Stimulated activated CD4-positive, alpha-beta T cell treated with anti-CD3 and anti-CD28 coated beads, TNF-alpha, amount 100 ng/mL, for 1 hour (primary cell): ENCODE measurements at places on chromosomes 5 and 9.

DNA sequence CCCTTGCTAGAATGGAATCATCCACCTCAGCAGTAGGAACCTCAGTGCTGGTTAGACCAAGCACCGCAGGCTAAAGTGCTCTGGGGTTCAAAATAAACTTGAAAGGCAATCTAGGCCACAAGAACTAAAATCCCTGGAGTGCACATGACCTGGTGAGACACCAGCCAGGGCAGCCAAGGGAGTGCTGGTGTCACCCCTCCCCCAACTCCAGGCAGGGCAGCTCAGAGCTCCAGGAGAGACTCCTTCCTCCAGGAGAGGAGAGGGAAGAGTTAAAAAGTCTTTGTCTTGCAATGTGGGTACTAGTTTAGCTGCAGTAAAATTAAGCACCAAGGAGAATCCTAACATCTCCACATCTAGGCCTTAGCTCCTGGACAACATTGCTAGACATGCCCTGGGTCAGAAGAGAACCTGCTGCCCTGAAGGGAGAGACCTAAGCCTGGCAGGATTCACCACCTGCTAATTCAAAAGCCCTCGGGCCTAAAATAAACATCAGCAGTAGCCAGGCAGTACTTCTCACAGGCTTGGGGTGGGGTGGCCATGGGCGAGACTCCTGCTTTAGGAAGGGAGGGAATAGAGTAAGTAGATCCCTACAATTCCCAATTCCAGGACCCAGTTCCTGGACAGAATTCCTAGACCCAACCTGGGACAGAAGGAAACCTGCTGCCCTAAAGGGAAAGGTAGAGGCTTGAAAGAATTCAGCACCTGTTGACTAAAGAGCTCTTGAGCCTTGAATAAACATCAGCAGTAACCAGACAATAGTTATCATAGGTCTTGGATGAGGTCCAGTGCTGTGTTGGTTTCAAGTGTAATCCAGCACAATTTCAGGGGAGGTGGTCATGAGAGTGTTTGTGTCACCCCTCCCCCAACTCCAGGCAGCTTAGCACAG is 25.8 kb downstream of the UGT3A2 start:
- no peak for DNase-seq

GRCh38 chr5:157312492-157312891 is 46.6 kb downstream of the CYFIP2 start:
- DNase-seq = peak; percentile 53

DNA sequence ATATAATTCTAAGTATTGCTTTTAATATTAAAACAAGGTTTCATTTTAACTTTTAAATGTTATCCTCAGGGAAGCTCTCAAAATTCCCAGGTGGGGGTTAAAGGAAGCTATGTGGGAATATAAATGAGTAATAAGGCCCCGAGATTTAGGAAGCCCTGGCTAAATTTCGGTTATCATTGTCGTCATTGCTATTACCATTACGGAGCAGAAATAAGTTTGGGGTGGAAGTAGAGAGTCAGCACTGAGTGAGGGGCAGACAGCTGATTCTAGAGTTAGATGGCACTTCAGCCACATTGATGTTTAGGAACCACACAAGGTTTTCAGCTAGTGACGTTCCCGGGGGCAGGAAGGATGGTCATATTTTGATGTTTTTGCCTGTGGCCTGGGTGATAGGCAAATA is 74.9 kb downstream of the NREP start:
- no peak for DNase-seq

GRCh38 chr9:85417674-85418073 is 324.1 kb downstream of the AGTPBP1 start:
- no peak for DNase-seq

GRCh38 chr5:80763211-80763610 is 108.4 kb upstream of the DHFR start:
- no peak for DNase-seq

DNA sequence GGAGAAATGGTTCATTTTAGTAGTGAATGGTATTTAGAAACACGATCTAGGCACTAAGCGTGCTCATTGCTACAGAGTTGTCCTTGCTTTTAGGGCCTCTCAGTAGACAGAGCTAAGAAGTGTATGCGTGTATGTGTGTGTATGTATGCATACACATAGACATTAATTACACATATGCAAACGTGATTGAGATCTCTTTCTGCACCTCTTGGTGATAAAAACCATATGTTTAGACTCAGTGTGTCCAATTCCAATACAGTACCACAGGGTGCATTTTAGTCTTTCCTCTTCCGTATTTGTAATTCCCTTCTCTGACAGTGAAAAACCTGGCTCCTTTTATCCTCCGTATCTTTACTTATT is 13.1 kb downstream of the TRIO start:
- DNase-seq = no peak

DNA sequence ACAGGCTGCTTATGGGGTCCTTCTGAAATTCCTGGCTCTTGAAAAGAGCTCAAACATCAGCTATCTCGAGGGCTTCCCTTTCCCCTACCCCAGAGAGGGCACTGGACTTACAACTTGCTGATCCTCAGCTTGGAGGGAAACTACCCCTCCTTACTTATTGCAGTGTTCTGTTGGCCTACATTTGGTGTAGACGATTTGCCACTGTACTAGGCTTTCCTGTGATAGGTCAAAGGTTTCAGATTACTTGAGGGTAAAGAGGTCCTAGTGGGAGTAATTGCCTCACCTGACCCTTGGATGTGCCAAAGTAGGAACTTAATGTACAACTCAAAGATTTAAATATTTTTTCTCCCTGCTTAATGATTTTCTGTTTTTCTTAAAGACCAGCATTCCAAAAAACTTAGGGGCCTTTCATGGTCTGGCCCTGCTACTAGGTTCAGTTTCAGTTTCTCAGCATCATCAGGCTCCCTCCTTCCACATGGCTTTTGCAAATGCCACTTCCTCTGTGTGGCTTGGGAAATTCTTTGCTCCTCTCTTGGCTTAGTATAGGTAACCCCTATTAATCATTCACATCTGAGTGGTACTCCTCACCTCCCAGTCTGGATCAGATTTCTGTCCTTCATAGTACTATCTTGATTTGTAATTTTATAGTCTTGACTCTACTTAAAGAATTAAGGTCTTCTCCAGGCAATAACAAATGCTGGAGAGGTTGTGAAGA is 32.4 kb downstream of the CYSTM1 start:
- DNase-seq = no peak

- DNase-seq = no peak
These were observed 830 bp downstream of the ADAMTSL1 start for GRCh38 chr9:18474783-18475182.

GRCh38 chr9:120443489-120443888 is 136.5 kb downstream of the CDK5RAP2 start:
- no peak for DNase-seq

DNA sequence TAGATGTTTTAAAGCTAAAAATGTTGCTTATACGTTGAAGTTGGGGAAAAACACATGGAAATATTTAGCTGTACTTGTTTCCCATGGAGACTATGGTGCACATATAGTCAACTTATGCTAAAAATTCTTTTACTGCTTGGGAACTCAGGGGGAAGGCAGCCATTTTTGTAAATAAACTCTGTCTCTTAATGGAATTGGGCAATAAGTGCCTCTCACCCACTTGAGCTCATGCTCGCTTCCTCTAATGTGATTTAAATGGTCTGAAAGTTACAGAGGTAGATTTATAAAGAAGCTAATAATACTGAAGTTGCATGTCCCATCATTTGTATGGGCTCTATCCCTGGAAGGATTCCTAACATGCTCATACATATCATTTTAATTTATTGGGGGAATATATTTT is 523.8 kb downstream of the RASEF start:
- no peak for DNase-seq

- no peak for DNase-seq
These were observed 290.2 kb upstream of the KLF4 start for GRCh38 chr9:107779731-107780130.

DNA sequence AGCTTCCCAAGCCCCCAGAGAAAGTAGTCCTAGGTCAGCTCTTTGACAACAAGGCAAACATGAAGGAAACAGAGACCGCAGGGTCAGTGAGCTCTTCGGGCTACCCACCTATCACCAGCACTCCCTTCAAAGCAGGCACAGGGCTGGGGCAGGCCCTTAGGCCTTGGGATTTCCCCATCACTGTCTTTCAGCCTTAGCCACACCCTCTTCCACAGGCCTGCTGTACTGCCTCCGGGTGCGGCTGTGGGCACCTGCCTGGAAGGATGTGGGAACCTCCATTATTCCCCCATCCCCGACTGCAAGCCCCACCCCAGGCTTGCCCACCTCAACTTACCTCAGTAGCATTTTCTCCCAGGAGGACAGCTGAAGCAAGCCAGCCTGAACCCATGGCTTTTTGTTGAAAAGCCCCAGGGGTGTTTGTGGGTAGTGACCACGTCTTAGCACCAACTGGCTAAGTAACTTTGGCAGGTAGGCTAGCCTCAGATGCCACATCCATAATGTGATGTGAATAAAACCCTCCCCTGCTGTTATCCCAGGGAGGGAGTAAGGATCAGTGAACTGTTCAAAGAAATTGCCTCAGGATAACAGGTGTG is 100.2 kb downstream of the PIK3R1 start:
- DNase-seq = peak; percentile 4

DNA sequence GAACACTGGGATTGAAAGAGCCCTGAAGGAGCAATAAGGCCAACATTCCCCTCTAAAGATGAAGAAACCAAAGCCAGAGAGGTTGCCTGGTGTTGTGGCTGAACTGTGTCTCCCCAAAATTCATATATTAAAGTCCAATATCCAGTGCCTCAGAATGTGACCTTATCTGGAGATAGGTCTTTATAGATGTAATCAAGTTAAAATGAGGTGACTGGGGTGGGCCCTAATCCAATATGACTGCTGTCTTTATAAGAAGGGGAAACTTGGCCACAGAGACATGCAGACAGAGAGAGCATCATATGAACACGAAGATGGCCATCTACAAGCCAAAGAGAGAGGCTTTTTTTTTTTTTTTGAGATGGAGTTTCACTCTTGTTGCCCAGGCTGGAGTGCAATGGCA is 66.9 kb upstream of the PLPP1 start:
- no peak for DNase-seq

- no peak for DNase-seq
These were observed 79.4 kb downstream of the SFXN1 start for GRCh38 chr5:175557778-175558177.

GRCh38 chr9:136619742-136620440 is 42.8 kb upstream of the EGFL7 start:
- DNase-seq = no peak

- DNase-seq = no peak
These were observed 202.0 kb upstream of the NR3C1 start for GRCh38 chr5:143605403-143606005.

- no peak for DNase-seq
These were observed 54.7 kb upstream of the NEURL1B start for GRCh38 chr5:172586125-172587060.

DNA sequence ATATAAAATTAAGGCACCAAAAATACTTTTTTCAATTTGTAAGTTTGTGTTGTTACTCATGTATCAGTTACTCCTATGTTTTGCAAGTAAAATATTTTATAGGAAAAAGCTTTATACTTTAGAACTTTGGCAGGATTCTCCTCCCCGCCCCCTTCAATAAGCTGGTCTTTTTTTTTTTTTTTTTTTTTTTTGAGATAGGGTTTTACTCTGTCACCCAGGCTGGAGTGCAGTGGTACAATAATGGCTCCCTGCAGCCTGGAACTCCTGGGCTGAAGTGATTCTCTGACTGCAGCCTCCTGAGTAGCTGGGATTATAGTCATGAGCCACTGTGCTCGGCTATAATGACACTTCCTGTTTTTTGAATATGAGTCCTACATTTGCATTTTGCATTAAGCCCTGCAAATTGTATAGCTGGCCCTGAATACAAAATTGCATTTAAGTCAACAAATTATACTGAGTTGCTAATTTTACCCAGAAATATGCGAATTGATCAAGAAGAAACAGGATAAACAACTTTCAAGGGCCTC is 192.9 kb downstream of the PIK3R1 start:
- DNase-seq = no peak

GRCh38 chr9:79689576-79689975 is 117.8 kb downstream of the TLE4 start:
- no peak for DNase-seq

DNA sequence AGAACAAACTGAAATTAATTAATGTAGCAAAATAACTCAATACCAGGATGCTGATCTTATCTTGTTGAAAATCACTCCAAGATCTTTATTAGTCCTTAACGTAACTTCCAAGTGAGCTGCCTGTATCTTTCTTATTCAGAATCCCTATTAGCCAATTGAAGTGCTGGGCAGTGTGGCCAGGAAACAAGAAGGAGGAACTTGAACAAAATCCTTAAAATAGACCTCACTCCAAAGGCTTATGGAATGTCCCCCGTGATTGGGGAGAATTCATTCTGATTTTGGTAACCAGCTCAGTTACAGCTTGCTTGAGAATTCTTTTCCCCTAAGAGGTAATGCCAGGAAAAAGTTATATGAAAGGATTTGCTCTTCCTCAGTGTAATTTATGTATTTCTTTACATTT is 171.0 kb downstream of the DEPDC1B start:
- no peak for DNase-seq

- no peak for DNase-seq
These were observed 12.8 kb upstream of the SRP19 start for GRCh38 chr5:112848116-112848811.

GRCh38 chr9:94657021-94657725 is 17.9 kb upstream of the FBP1 start:
- no peak for DNase-seq

- no peak for DNase-seq
These were observed 6.0 kb downstream of the UBE2QL1 start for GRCh38 chr5:6454628-6455053.

DNA sequence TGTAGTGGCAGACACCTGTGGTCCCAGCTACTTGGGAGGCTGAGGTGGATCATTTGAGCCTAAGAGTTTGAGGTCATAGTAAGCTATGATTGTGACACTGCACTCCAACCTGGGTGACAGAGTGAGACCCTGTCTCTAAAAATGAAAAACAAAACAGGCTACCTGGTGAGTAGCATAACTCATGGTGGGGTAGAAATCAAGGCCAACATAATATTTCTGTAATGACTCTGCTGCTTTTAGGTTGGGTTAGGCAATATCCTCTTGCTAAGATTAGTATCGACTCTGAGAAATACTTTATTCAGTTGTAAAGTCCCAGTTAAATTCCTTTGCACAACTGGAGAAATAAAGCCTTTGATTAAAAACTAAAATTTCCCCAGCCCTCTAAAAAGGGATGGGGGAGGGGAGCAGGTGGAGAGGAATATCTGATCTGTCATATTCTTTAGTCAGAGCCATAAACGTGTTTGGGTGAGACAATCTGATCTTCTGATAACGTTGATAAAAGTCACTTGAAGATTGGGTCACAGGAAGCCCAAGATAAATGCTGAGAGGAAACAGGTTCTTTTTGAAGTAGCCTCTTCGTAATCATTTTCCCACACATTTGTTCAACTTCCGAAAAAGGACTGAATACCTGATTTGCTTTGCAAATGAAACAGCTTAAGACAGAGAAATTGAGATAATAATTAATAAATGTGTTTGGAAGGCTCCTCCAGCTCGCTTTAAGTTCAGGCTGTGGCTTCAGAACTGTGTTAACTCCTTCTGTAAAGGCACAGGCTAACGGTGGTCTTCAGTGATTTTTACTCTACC is 14.9 kb downstream of the IL4 start:
- no peak for DNase-seq

DNA sequence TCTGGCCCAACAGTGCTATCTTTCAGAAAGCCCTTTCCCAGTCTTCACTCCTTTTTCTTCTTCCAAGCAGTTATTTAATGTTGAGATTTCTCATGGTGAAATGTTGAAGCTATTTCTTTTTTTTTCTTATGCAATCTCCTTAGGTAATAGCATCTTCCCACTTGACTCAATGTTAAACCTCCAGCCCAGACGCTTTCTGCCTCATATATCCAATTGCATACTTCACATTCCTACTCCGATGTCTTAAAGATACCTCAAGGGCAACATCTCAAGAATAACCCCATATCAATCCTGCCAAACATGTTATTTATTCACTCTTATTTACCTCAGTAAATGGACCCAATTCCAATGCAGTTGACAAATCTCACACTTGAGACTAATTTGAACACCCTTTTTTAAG is 187.3 kb downstream of the CDH12 start:
- DNase-seq = no peak
